ENCODE measurements at places on chromosomes 7 and 10. TPM values are rescaled to one million over a fixed set of nuclear protein-coding genes. Genes with fewer than 3 reads are reported as not detected.

The GATA3 gene
- under 0.01 TPM for total RNA-seq

The HHEX gene
- total RNA-seq = 0.38 TPM

The CUEDC2 gene
- 31.5 TPM for total RNA-seq

The RBAK gene
- 10.0 TPM for total RNA-seq

The TAS2R5 gene
- total RNA-seq = 3.9 TPM

The UTF1 gene
- not detected for total RNA-seq

The PITX3 gene
- not detected for total RNA-seq

The KLF14 gene
- not detected for total RNA-seq

The PGAM2 gene
- total RNA-seq = 0.53 TPM

The UCMA gene
- total RNA-seq = not detected

The SPDYE6 gene
- total RNA-seq = not detected

The SCIN gene
- 0.26 TPM for total RNA-seq

The SMC3 gene
- 16.5 TPM for total RNA-seq

The DENND2A gene
- total RNA-seq = not detected

The CH25H gene
- not detected for total RNA-seq

The BMPER gene
- 0.13 TPM for total RNA-seq

The GSAP gene
- total RNA-seq = 10.3 TPM

The RARRES2 gene
- not detected for total RNA-seq

Data from bronchial epithelial cell (primary cell).